ENCODE measurements at places on chromosomes 2 and 18.

DNA sequence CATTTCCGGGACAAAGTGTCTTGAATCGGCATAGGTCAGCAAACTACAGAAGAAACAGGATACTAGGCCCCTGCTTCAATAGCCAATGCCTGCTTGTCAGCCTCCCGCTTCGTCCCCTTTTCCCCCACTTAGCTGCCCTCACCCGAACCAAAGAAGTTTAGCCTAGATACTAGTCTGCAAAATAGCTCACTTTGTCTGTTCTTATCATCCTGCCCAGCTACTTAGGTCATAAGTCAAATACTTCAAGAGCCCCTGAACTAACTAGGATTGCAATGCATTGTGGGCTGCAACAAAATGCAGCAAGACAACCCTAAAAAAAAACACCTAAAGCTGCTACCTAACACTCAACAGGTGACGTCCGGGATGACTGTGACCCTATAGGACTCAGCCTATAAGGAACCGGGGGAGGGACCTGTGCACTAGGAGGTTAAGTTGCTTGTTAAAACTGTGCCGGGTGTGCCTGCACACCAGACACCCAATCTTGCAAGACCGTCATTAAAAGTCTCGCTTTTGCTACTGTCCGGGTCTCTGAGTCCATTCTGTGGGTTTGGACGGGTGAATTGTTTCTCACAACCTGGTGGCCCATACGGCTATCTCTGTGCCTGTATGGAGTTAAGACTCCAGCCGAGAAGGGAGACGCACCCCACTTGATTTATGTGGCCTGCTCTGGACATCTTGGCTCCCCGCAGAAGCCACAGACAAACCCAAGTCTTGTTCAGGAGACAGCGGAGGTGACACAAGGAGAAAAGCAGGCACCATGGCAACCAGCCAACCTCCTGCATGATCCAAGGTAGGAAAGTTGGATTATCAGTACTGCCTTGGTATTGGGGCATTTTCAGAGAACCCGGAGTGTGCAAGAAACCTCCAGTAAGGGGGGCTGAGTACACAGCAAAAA, 105.9 kb downstream of the HIBCH start:
- no peak for DNase-seq

GRCh38 chr2:206799083-206799482, 33.7 kb downstream of the FASTKD2 start:
- no peak for DNase-seq

DNA sequence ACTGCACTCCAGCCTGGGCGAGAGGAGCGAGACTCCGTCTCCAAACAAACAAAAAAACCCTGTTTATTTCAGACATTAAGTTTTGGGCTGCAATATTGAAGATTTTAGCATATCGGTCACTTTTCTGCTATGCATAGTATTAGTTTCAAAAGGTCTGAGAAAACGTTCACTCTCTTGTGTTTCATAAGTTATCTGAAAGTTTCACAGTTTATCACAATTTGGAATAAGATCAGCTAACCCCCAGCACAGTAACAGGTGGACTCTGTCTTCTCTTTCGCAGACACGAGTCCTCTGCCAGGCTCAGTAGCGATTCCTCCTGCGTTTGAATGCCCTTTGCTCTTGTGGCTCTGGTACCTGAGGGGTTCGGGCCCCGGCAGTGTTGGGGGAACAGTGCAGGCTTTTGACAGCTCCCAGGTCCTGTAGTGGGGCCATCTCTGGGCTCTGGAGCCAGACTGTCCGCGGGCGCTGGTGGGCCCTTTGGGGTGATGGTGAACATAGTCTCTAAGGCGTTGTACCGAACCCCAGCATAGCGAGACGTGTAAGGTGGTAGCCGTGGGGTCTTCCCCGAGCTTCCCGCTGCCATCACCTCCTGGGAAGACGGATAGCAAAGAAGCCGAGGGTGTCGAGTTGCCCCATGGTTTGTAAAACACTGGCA, 20.4 kb downstream of the NFATC1 start:
- no peak for DNase-seq

GRCh38 chr2:42102591-42103450, 55.0 kb downstream of the PKDCC start:
- DNase-seq: no peak

DNA sequence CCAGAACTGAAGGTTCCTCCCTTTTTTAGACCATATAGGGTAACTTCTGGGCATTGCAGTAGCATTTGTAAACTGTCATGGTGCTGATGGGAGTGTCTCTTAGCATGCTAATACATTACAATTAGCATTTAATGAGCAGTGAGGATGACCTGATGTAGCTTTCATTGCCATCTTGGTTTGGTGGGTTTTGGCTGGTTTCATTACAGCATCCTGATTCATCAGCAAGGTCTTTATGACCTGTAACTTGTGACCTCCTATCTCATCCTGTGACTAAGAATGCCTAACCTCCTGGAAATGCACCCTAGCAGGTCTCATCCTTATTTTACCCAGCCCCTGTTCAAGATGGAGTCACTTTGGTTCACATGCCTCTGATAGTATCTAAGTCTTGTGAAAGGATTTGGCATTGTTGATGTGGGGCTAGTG, 159.0 kb downstream of the TMX3 start:
- DNase-seq: no peak

DNA sequence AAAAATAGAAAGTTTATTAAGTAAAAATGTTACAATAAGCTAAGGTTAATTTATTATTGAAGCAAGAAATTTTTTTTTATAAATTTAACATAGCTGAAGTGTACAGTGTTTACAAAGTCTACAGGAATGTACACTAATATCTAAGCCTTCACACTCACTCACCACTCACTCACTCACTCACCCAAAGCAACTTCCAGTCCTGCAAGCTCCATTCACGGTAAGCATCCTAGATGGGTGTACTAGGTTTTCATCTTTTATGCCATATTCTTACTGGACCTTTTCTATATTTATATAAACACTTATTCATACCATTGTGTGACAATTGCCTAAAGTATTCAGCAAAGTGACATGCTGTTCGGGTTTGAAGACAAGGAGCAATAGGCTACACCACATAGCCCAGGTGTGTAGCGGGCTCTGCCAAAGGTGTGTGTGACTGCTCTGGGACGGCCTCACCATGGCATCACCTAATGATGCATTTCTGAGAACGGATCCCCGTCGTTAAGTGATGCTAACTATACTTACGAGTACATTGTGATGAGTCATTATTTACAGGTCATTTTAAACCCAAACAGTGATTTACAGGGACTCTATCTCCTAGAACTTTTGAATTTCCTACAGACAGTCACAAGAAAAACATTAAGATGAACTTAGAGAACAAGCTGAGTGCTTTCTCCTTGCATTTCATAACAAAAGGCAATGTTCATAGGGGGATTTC, 76.3 kb upstream of the ID2 start:
- no peak for DNase-seq

DNA sequence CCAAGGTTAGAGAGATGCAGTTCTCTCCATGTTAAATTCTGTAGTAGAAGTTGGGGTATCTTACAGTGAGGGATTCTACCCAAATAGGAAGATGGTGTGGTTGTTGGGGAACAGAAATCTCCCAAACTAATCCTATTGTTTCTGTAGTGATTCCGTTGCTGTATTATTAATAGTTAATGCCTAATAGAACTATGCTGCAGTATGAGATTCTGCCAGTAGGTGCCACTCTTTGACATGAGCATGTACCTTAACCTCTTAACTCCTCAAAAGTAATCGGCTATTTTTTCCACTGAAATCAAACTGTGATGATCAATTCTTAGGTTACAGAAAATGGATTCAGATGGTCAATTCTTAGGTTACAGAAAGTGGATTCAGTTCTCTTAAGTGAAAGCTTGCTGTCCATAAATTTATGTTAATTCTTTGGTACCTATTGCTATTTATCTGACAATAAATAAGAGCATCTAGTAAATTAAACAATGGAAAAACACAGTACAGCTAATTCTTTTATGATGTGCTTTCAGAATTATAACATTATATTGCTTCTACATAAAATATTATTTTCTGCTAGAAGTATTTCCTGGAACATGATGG, 97.9 kb upstream of the DLX2 start:
- peak; percentile 34 for DNase-seq

- no peak for DNase-seq
These were observed 9.3 kb upstream of the CD226 start for GRCh38 chr18:69956665-69957620.

- DNase-seq: no peak
These were observed 21.0 kb downstream of the TCF7L1 start for GRCh38 chr2:85154048-85154753.

DNA sequence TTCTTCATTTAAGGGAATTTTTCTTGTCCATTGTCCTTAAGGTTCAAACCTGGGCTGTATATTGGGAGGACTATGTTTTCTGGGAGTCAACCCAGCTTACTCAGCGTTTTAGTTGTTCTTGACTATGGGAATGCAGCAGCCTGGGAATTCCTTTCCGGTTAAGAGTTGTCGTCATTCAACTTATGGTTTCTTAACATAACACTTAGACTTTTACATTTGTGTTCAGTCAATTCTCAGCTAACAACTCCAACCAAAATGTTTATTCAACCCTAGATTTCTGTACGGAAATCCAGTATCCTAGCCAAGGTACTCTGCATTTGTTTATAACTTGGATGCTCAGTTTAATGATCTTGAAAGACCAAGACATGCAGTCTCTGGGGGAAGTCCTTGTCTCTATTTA, 960.9 kb downstream of the CBLN2 start:
- no peak for DNase-seq

DNA sequence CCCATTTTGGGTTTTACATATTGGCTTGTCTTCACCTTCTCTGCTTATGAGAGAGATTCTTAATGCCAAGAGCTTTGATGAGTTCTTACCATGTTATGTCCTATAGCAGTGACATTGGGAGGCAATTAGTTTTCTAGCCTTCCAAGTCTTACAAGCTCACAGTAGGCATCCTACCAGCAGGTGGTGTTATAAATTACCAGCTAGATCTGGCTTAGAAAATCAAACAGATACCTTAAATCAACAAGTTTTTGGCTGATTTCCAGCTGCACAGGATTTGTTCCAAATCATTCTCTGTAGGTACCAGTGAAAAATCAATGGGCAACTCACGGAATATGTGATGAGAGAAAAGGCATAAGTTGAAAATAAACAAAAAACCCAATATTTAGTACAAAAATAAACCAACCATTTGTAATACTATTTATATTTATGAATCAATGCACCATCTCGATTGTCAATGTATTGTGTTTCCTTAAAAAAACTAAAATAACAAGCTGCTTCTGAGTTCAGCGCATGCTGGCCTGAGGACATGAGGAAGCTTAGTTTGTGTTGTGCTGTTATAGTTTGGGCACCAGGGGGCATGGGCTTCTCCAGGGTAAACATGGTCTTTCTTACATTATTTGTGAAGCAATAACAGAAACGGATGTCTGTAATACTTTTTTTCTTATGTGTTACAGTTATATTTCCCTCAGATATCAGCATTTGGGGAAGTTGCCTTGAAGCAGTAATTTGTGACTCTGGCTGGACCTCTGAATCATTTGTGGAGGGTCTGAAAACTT, 34.1 kb upstream of the NXPH2 start:
- no peak for DNase-seq

- no peak for DNase-seq
These were observed 208.6 kb downstream of the SMAD2 start for GRCh38 chr18:47721876-47722275.

- DNase-seq: no peak
These were observed 6.8 kb downstream of the EDAR start for GRCh38 chr2:108982259-108982679.

GRCh38 chr2:64405581-64406406, 48.2 kb upstream of the LGALSL start:
- no peak for DNase-seq

DNA sequence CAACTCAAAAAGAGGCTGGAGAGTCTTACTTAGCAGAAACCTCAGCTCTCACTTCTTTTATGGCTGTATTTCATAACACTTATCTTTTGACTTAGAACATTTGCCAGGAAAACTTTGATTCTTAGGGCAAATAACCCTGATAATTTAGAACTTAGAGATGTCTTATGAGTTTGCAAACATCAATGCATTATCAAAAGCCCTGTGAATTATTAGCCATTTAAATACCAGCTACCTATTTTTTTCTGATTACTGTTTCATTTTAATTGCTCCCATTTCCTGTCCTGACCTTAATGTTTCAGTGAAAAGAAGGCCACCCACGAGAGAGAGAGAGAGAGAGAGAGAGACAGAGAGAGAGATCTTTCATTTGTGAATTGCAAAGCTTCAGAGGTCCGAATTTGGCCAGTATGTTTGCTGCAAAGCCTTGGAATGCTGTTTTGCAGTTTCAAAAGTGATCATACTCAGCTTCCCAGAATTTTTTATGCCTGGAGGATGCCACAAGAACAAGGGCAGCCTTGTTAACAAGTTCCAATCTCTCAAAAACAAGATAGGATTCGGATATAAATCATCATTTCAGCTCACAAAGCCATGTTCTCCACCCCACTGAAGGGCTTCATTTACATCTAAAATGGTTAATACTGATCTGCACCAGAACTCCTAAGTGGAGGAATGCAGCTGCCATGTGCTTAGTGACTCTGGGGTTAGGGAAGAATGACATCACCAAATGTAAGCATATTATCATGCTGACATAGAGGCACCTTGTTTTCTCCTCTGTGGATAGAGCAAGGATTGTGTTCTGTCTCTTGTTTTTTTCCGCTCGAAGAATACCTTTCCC, 478.2 kb downstream of the ARHGAP15 start:
- DNase-seq: no peak

- no peak for DNase-seq
These were observed 235.4 kb downstream of the PIEZO2 start for GRCh38 chr18:10913919-10914318.

DNA sequence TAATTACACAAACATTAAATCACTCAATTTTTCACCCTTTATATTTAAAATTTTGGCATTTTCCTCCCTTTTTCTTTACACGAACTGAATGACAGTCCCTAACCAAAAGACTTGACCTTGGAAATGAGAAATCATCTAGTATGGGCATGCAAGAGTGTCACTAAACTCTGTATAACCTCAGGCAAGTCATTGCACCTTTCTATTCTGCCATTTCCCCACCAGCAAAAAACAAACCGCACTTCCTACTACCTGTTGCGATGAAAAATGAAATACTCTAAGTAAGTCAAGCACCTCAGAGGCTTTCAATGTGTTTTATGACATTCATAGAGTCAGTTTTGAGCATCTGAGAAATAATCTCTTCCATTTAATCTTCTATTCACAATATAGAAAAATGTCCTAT, 44.1 kb downstream of the ANKRD44 start:
- DNase-seq: no peak

GRCh38 chr2:218019411-218020060, 16.7 kb upstream of the TNS1 start:
- no peak for DNase-seq

GRCh38 chr2:137957033-137957432, 7.2 kb upstream of the HNMT start:
- no peak for DNase-seq

DNA sequence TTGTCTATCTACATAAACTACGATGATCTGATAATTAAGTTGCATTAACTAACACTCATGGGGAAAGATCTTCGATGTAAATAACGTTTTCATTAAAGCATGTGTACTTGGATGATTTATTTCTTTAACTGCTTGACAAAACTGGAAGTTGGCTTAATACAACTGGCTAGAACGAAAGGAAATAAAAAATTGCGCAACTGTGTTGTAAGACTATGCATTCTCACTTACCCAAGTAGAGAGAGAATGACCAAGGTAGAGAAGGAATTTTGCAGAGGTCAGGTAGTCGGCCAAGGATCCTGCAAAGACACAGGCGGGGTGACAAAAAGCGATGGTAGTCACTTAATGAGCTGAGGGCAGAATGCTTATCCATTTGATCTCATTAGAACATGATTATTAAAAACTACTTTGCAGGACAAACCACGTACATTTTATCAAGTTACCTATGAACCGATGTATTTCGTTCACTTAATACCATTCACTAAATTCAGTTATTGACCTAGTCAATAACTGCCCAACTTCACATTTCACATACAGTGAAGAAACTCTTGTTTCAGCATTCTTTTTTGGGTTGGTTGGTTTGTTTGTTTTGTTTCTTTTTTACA, 900 bp downstream of the SLC40A1 start:
- DNase-seq: no peak

Data from stimulated activated CD4-positive, alpha-beta T cell treated with anti-CD3 and anti-CD28 coated beads, Interleukin-2, amount 100 ng/mL, for 48 hours (primary cell).